Right cardiac atrium (tissue), 5 donors: ENCODE measurements at places on chromosomes 5 and 9. TPM values are rescaled to one million over a fixed set of nuclear protein-coding genes. Genes with fewer than 3 reads are reported as not detected.

The TAF11L5 gene
- polyA plus RNA-seq = not detected

The LCN10 gene
- 14.7 TPM for polyA plus RNA-seq

The FCN2 gene
- polyA plus RNA-seq = 0.72 TPM

The RNF208 gene
- 36.0 TPM for polyA plus RNA-seq

The ZNF474 gene
- polyA plus RNA-seq = not detected

The PLPP1 gene
- polyA plus RNA-seq = 150 TPM

The INIP gene
- polyA plus RNA-seq = 11.1 TPM

The RETREG1 gene
- polyA plus RNA-seq = 114 TPM

The STING1 gene
- polyA plus RNA-seq = 47.9 TPM

The FKBP15 gene
- 11.0 TPM for polyA plus RNA-seq

The CAMK4 gene
- polyA plus RNA-seq = 0.25 TPM

The FBP1 gene
- 1.9 TPM for polyA plus RNA-seq

The AGXT2 gene
- polyA plus RNA-seq = not detected

The LHX3 gene
- polyA plus RNA-seq = not detected

The UNC5A gene
- 0.68 TPM for polyA plus RNA-seq

The WDR31 gene
- 5.4 TPM for polyA plus RNA-seq

The DDX4 gene
- polyA plus RNA-seq = not detected

The ADAMTS12 gene
- polyA plus RNA-seq = 0.54 TPM

The FOXD4 gene
- 0.14 TPM for polyA plus RNA-seq

The ADCY2 gene
- 0.27 TPM for polyA plus RNA-seq

The CCIN gene
- polyA plus RNA-seq = 0.07 TPM

The CYLC2 gene
- not detected for polyA plus RNA-seq

The ADAMTS13 gene
- polyA plus RNA-seq = 4.6 TPM

The ANKRD34B gene
- not detected for polyA plus RNA-seq

The TAF11L4 gene
- not detected for polyA plus RNA-seq

The WDR36 gene
- polyA plus RNA-seq = 4.5 TPM

The FAM163B gene
- polyA plus RNA-seq = 2.0 TPM

The CARTPT gene
- polyA plus RNA-seq = 0.29 TPM

The SVEP1 gene
- 3.0 TPM for polyA plus RNA-seq

The RICTOR gene
- polyA plus RNA-seq = 6.6 TPM

The TSSK1B gene
- 0.07 TPM for polyA plus RNA-seq

The DRD1 gene
- polyA plus RNA-seq = not detected

The SPATA31C1 gene
- not detected for polyA plus RNA-seq

The PROB1 gene
- polyA plus RNA-seq = 22.2 TPM

The EGFLAM gene
- polyA plus RNA-seq = 3.9 TPM

The SH2D3C gene
- polyA plus RNA-seq = 17.4 TPM

The TMEM203 gene
- polyA plus RNA-seq = 47.5 TPM

The SLC25A2 gene
- 0.14 TPM for polyA plus RNA-seq

The SPATA31E1 gene
- polyA plus RNA-seq = not detected

The CNTFR gene
- 55.0 TPM for polyA plus RNA-seq
